ENCODE measurements at places on chromosomes 11 and 22. TPM values are rescaled to one million over a fixed set of nuclear protein-coding genes. Genes with fewer than 3 reads are reported as not detected.

DNA sequence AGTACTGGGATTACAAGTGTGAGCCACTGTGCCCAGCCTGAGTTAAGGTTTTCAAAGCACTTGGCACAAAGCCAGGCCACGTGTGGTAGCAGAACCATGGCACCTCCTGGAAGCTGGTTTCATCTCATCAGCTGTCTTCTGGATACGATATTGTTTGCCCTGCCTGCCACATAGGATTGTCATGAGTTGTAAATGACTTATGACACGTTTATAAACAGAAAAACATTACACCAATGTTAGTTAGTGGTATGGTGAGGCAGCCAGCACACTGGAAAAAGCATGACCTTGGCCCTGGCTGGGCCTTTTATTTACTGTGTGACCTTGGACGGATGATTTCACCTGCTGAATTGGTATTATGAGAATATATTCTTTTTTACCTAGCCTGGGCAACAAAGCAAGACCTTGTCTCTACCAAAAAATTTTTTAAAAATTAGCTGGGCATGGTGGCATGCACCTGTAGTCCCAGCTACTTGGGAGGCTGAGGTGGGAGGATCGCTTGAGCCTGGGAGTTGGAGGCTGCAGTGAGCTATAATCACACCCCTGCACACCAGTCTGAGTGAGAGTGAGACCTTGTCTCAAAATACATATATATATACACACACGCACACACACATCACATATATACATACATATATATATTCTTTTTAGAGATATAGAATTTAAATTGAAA, 24.0 kb upstream of the MYH9 start:
- H3K4me3 ChIP-seq: no peak overlapping the region
- no peaks in the 10 kb centered on the region for H3K36me3 ChIP-seq
- no peaks in the 10 kb centered on the region for H3K27me3 ChIP-seq
- H3K4me1 ChIP-seq: peaks cover 15% of the 10 kb centered on the region
- no peak for DNase-seq
- no peak overlapping the region for H3K27ac ChIP-seq

DNA sequence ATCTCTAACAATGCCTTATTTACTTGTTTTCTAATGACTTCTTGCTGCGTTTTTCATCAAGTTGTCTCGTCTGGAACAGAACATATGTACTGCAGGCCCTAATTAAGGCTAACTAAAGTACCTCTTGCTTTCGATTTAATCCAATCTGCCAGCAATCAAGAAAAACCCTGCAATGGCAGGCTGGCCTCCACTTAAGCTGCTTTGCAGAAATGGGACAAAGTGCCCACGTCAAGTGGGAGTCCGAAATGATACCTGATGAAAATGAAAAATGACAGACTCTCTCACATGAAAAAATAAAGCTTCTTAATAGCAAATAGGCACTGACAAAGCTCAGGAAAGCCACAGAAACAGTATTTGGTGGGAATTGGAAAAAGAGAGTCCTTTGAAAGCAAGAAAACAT, 1454.7 kb downstream of the FAM181B start:
- no peak overlapping the region for H3K4me3 ChIP-seq
- peaks cover 12% of the 10 kb centered on the region for H3K4me1 ChIP-seq
- no peak overlapping the region for H3K27ac ChIP-seq

GRCh38 chr11:126456783-126457542, 101.5 kb downstream of the ST3GAL4 start:
- H3K36me3 ChIP-seq: no peaks in the 10 kb centered on the region
- H3K4me3 ChIP-seq: no peak overlapping the region
- H3K4me1 ChIP-seq: peaks cover 9% of the 10 kb centered on the region
- no peak for DNase-seq
- H3K27ac ChIP-seq: no peak overlapping the region
- no peaks in the 10 kb centered on the region for H3K27me3 ChIP-seq

Gene C11orf16
- not detected for total RNA-seq

- H3K36me3 ChIP-seq: no peaks in the 10 kb centered on the region
- no peak overlapping the region for H3K4me3 ChIP-seq
- H3K27me3 ChIP-seq: no peaks in the 10 kb centered on the region
These were observed 15.6 kb downstream of the MOV10L1 start for GRCh38 chr22:50105208-50106100.

GRCh38 chr11:16081382-16082094, 274.8 kb downstream of the SOX6 start:
- no peaks in the 10 kb centered on the region for H3K27me3 ChIP-seq
- H3K36me3 ChIP-seq: no peaks in the 10 kb centered on the region
- no peaks in the 10 kb centered on the region for H3K4me1 ChIP-seq
- H3K4me3 ChIP-seq: no peak overlapping the region
- no peak for DNase-seq

- no peak overlapping the region for H3K4me3 ChIP-seq
- H3K27me3 ChIP-seq: peaks cover 39% of the 10 kb centered on the region
- peaks cover 7% of the 10 kb centered on the region for H3K4me1 ChIP-seq
- DNase-seq: no peak
- H3K27ac ChIP-seq: no peak overlapping the region
These were observed 3.6 kb upstream of the PHLDA2 start for GRCh38 chr11:2932850-2933251.

Gene OR52E5
- total RNA-seq: not detected

Gene SLC22A25
- total RNA-seq: not detected

Gene SCGB2A2
- total RNA-seq: not detected

Gene C11orf42
- total RNA-seq: not detected

DNA sequence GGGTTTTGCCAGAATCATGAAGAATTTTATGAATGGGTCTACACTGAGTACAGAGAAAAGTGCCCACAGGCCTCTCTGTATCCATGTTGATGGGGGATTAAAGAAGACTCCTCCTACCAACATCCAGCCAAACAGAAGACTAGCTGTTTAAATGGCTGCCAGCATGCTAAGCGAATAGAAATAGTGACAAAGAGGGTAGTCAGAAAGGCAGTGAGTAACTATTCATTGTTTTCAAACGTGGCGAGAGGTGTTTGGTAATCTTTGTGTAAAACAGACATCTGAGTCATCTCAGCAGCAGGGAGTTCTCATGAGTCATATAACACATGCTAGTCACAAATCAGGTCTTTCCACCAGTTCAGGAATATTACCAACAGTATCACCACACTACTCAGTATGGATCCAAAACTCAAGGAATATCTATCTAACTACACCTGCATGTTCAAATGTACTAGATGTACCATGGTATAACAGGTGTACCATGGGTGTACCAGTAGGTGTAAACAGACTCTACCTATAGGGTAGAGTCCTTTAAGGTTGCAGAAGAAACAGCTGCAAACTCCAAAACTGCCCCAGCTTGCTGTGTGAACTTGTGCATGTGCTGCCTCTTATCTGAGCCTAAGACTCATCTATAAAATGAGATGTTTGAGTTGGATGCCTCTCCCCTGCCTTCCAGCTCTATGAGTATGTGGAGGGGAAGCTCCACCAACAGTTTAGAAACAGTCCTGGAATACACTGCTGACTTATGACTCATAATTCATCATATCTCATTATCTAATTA, 82.0 kb downstream of the SLC1A2 start:
- no peak overlapping the region for H3K27ac ChIP-seq
- H3K4me1 ChIP-seq: no peaks in the 10 kb centered on the region
- DNase-seq: no peak
- peaks cover 20% of the 10 kb centered on the region for H3K27me3 ChIP-seq

DNA sequence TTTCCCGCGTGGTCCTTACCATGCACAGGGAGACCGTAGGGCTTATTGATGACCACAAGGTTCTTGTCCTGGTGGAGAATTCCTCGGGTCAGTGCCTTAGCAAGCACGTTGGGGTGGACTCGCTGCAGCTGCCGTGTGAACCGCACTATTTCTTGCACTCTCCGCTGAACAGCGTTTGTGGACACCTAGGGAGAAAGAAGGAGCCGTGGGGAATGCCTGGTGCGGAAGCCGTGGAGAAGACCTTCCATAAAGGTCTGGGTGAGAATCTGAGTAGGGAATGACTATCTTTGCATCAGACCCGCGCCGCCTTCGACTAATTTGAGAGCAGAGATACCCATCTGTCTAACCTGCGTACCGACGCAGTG, 597 bp downstream of the RPUSD4 start:
- H3K36me3 ChIP-seq: peaks cover 32% of the 10 kb centered on the region
- peaks cover 16% of the 10 kb centered on the region for H3K4me1 ChIP-seq
- peak overlapping the region; percentile 89 for H3K4me3 ChIP-seq
- H3K27me3 ChIP-seq: no peaks in the 10 kb centered on the region

DNA sequence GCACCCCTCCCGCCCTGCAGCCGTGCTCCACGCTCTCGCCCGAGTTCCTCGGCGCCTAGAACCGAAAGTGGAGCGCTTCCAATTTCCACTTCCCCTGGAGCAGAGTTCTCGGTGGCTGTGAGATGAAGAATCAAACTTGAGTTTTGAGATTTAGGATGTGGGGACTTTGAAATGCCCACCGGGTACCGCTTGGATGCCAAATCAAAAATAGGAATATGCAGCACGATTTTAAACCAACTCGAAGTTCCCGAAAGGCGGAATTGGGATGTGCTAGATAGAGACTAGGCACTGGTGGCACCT, 569 bp downstream of the POLA2 start:
- H3K27me3 ChIP-seq: peaks cover 13% of the 10 kb centered on the region
- peak overlapping the region; percentile 69 for H3K27ac ChIP-seq
- H3K36me3 ChIP-seq: peaks cover 20% of the 10 kb centered on the region
- H3K4me1 ChIP-seq: peaks cover 18% of the 10 kb centered on the region

Gene ARVCF
- 65.4 TPM for total RNA-seq

DNA sequence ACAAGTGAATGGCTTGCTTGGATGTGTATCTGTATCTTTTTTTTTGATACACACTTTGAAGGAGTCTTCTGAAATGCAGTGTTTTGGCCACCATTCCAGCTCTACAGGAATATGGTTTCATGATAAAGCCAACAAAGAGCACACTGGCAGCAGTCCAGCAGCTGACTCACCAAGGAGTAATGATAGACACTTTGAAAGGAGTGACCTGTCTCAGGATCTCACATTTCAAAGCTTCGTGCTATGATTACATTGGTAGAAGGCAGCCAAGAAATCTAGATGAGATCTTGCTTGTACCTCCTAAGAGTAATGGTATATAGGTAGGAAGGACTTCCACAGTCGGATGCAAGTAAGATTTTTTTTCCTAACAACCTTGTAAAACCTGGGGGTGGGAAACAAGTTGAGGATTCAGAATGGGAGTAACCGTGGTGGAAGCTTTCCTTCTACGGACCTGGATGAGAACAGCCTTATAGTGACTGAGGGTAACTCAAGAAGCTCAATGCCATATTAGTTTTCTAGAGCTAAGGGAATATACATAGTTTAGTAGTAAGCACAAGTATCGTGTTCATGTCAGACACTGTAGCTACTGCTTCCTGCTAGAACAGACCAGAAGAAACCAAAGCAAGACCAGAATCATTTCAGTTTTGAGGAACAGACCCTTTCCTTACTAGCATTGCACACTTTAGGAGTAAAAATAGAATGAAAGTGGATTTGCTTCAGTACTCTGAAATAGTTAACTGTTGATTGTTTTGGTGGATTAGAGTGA, 25.0 kb downstream of the MTMR3 start:
- no peak overlapping the region for H3K4me3 ChIP-seq
- H3K27ac ChIP-seq: peak overlapping the region; percentile 30
- H3K27me3 ChIP-seq: no peaks in the 10 kb centered on the region
- H3K36me3 ChIP-seq: no peaks in the 10 kb centered on the region
- no peak for DNase-seq

- no peaks in the 10 kb centered on the region for H3K27me3 ChIP-seq
- no peak overlapping the region for H3K4me3 ChIP-seq
- H3K4me1 ChIP-seq: peaks cover 26% of the 10 kb centered on the region
- H3K36me3 ChIP-seq: no peaks in the 10 kb centered on the region
These were observed 45.0 kb upstream of the MPPED2 start for GRCh38 chr11:30631148-30631547.

Gene MMP12
- total RNA-seq: not detected

GRCh38 chr11:9861860-9862725, 198.2 kb downstream of the SWAP70 start:
- peaks cover 47% of the 10 kb centered on the region for H3K4me1 ChIP-seq
- H3K36me3 ChIP-seq: no peaks in the 10 kb centered on the region
- no peak overlapping the region for H3K4me3 ChIP-seq
- no peak overlapping the region for H3K27ac ChIP-seq
- no peaks in the 10 kb centered on the region for H3K27me3 ChIP-seq

Gene OR8A1
- total RNA-seq: not detected

DNA sequence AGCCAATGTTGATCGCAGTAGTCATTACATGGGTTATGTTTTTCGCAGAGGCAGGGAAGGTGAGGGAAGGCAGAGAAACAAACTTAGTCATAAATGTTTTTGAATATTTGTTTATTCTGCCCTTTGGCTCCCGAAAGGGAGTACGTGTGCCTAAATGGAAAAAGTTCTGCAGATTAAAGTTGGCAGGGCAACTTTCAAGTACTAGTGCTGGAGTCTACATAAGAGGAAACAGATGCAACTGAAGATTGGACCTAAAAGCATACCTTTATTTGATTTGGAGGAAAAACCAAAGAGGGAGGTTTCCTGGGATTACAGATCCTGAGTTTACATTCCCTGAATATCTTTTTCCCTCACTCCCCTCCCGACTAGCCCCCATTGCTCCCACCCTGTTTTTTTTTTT, 5.7 kb downstream of the HSD17B12 start:
- no peak for DNase-seq
- H3K27me3 ChIP-seq: no peaks in the 10 kb centered on the region
- H3K36me3 ChIP-seq: peaks cover 35% of the 10 kb centered on the region
- peaks cover 67% of the 10 kb centered on the region for H3K4me1 ChIP-seq

GRCh38 chr22:46237453-46238124, 12.5 kb downstream of the CDPF1 start:
- DNase-seq: no peak
- H3K36me3 ChIP-seq: peaks cover 2% of the 10 kb centered on the region
- H3K4me3 ChIP-seq: no peak overlapping the region
- H3K27me3 ChIP-seq: no peaks in the 10 kb centered on the region
- no peak overlapping the region for H3K27ac ChIP-seq

DNA sequence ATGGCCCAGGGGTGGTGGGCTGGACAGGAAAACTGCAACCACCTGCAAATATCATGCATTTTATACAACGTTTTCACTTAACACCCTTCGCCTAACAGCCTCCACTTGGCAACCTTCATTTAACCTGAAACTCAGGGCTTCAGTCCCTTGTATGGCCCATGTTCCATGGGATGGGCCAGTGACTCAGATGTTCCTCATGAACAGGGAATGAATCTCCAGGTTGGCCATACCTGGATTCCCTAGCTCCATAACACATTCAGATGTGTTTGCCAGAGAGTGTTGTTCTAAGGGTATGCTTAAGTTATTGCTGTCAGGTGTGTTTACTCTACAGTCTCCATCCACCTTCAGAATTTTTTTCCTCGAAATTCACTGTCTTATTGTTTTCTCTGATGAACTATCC, 316.9 kb downstream of the JRKL start:
- peaks cover 11% of the 10 kb centered on the region for H3K4me1 ChIP-seq
- no peaks in the 10 kb centered on the region for H3K36me3 ChIP-seq
- H3K27me3 ChIP-seq: peaks cover 4% of the 10 kb centered on the region
- no peak for DNase-seq
- no peak overlapping the region for H3K4me3 ChIP-seq

DNA sequence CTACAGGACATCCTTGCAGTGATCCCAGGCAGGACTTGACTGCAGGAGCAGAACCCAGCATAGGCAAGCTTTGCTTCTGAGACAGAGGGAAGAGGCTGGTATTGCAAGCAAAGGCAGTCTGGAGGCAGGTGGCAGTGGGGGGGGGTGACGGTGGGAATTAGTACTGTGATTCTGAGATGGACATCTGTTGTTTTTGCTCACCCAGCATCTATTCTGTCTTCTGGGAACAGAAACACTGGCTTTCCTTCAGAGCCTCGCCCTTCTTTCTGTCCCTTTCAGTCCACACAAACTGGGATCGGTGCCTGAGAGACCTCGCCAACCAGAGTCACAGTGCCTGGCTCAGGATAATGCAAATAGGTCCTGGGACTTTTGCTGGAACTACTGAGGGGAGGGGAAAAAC, 31.2 kb upstream of the RASL10A start:
- no peak overlapping the region for H3K27ac ChIP-seq
- no peaks in the 10 kb centered on the region for H3K4me1 ChIP-seq
- no peak for DNase-seq

Gene LTBP3
- 23.6 TPM for total RNA-seq
